ENCODE measurements at places on chromosomes 11 and 22.

DNA sequence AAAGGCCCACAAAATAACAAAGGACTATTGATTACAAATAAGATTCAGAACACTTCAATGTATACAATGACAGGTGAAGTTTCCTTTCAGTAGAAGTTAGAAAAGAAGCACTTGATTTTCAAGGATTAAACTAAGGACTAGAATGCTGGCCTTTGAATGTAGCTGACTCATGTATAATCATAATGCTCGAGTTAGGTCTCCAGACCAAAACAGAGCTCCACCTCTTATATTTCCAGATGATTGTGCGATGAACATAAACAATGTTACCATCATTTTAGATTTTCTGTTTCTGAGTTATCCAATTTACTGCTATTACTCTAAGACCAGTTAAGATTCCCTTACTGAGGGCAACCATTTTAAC lies 40.4 kb upstream of the RAPSN start:
- no peak for DNase-seq

DNA sequence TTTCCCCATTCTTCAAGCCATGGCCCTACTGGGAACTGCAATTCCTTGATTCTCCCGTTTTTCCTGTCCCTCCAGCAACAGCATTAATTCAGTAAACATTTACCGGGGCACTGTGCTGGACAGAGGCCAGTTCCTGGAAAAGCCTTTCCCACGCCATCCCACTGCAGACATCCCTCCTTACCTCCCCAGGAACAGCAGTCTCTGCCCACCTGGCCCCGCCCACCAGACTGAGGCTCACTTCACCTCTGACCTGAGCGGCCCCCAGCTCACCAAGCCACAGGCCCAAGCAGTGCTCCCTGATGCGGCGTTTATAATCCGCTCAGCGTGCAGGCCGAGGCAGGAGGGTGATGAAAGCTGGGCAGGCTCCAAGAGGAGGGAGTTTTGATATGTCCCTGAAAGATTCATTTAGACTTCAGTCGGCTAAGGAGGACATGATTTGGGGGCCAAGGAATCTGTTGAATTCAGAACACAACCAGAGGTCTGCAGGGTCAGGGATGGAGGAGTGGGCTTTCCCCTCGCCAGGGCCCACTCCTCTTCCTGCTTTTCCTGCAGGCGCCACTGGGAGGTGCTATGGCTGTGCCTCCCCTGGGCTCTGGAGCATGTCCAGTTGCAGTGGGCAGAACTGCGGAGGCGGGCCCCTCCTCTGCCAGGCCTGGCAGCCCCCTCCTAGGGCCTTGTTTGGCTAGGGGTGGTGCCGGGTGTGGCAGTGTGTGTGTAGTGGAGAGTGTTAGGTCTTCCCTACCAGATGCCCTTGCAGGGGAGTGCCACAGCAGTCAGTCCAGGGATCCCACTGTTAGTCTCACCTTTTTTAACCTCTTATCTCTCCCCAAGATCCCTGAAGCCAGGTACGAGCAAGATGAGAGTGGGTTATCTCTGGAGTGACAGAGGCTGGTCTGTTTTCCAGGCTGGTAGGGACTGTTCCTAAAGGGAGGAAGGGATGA lies 1.4 kb upstream of the TAGLN start:
- peak; percentile 87 for DNase-seq

GRCh38 chr22:38734421-38735100 lies 21.2 kb downstream of the SUN2 start:
- no peak for DNase-seq

GRCh38 chr22:45544588-45545170 lies 42.0 kb downstream of the FBLN1 start:
- no peak for DNase-seq

DNA sequence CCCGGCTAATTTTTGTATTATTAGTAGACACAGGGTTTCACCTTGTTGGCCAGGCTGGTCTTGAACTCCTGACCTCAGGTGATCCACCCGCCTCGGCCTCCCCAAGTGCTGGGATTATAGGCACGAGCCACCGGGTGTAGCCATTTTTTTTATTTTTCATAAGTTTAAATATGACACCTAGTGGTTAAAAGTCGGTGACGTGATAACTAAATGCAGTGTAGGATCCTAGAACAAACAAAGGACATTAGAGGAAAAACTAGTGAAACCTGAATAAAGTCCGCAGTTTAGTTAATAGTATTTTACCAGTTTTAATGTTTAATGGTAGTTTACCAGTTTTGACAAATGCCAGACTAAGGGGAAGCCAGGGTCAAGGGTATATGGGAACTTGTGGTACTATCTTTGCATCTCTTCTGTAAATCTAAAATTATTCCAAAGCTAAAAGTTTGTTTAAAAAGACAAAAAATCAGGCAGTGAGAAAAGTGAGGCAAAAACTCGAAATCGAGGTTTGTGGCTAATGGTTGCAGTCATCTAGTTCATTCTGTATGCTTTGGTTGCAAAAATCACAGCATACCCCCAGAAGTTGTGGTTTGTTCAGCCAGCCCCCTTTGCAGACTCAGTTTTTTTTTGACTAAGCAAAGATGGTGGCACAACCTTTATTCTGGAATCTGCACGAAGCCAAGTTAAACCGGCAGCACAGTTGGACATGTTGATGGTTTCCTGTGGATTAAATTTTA lies 29.6 kb downstream of the TOM1 start:
- no peak for DNase-seq

GRCh38 chr11:132330515-132330914 lies 960.1 kb downstream of the NTM start:
- DNase-seq: no peak
